ENCODE measurements at places on chromosomes 11 and 22.

DNA sequence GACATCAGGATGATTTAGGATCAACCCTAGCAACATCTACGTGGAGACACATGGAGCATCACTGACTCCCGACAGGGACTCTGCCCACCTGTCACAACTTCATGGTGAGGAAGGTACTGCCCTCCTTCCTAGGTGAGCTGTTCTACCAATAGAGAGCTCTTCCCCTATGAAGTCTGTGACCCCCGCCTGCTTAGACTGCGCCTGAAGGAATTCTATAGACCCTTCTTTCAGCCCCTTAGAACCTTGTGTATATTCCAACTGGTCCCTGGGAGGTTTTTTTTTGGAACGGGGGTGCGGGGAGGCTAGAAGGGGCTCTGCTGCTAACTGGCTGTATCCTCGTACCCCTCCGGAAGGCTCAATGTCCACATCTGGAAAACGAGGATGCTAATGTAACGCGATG lies 566 bp downstream of the INTS4 start:
- DNase-seq = no peak

GRCh38 chr11:83628622-83629355 lies 342.6 kb upstream of the CCDC90B start:
- DNase-seq = no peak

DNA sequence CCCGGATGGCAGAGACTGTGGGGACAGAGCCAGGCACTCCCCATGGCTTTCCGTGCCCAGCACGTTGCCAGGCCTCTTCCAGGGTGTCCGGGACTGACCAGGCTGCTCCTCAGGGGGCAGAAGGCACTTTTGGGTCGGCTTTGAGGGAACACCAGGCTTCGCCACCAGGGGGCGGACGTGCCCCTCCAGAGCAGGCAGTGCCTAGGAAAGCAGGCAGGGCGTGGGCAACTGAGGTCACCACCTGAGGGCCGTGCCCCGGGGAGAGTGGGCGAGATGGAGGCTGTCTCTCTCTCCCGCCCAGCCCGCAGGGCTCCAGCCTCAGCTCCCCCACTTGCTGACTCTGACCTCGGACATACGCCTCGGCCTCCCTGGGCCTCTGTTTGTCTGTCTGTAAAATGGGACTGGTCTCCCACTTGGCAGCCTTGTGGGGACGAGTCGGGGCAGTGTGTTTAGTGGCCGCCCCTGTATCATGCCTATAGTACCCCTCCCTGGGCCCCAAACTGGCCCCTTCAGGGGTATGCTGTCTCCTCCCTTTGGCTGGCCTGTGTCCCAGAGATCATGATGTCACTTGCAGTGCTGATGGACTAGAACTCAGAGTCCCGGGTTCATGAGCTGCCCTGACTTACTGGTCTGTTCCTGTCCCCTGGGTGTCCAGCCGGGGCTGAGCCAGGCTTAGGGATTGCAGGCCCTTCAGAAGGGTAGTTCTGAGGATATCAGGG lies 4.4 kb upstream of the PRR5 start:
- peak; percentile 85 for DNase-seq

GRCh38 chr22:38110863-38111852 lies 674 bp upstream of the BAIAP2L2 start:
- no peak for DNase-seq

DNA sequence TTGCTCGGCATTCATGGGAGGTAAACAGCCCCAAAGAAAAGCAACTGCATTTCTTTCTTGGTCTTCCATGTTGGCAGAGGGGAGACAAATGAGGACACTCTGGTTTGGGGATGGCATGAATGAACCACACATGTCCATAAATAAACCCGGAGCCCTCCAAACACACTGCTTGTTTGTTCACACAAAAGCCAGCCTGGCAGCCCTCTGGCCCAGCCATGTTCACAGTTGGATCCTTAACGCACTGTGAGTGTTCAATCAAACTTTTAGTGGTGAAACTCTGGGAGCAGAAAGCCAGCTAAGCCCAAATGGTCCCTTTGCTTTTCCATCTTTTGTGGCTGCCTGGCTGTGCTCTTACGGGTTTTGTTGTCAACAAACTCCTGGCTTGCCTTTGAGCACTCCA lies 336.8 kb downstream of the CADM1 start:
- no peak for DNase-seq

GRCh38 chr22:26912655-26913345 lies 255.4 kb downstream of the MIAT start:
- DNase-seq = no peak

GRCh38 chr22:26259510-26259909 lies 90.2 kb downstream of the SEZ6L start:
- DNase-seq = no peak
